Naive thymus-derived CD4-positive, alpha-beta T cell (primary cell): ENCODE measurements at places on chromosomes 2 and 18. TPM values are rescaled to one million over a fixed set of nuclear protein-coding genes. Genes with fewer than 3 reads are reported as not detected.

DNA sequence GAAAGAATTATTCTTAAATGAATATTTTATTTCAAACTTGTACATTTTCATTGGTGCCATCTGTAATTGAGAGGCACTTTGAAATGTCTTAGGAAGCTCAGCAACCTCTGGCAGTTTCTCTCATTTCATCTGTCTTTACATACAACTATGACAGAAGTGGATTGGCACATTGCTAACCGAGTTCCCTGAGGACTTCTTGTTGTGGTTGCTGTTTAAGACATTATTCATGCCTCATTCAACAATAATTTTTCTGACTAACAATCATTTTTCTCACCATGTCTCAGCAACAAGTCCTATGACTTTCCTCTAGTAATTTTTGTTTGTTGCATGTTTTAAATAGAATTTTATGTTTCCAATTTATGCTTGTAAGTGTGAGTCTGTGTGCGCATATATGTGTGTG is 284.0 kb upstream of the CWC22 start:
- no peak for DNase-seq
- no peaks in the 10 kb centered on the region for H3K27me3 ChIP-seq
- H3K4me1 ChIP-seq: no peaks in the 10 kb centered on the region
- no peaks in the 10 kb centered on the region for H3K36me3 ChIP-seq

The AQP4 gene
- not detected in 2 replicates for total RNA-seq

DNA sequence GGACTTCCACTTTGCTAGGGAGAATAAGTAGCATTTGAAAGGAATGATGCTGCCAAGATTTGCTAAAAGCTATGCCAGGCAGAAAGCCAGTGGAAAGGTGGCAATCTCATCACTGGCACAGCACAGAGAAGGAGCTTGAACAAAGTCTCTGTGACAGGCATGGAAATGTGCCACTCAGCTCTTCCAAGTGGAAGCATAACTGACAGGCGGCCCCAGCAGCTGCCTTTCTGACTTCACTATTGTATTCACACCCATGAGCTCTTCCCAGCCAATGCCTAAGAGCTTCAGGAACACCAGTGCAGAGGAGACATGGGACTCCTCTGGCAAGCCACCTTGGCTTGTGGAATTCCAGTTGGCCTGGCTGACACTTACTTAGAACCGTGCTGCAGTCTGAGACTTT is 134.6 kb upstream of the REG3G start:
- no peak overlapping the region for H3K4me3 ChIP-seq
- H3K36me3 ChIP-seq: no peaks in the 10 kb centered on the region
- H3K27ac ChIP-seq: no peak overlapping the region
- H3K27me3 ChIP-seq: no peaks in the 10 kb centered on the region

The SLC38A11 gene
- not detected for total RNA-seq

- H3K27me3 ChIP-seq: no peaks in the 10 kb centered on the region
- no peak overlapping the region for H3K27ac ChIP-seq
- no peaks in the 10 kb centered on the region for H3K36me3 ChIP-seq
- peaks cover 32% of the 10 kb centered on the region for H3K4me1 ChIP-seq
- no peak overlapping the region for H3K4me3 ChIP-seq
These were observed 84.0 kb upstream of the RFX8 start for GRCh38 chr2:101558740-101559525.

DNA sequence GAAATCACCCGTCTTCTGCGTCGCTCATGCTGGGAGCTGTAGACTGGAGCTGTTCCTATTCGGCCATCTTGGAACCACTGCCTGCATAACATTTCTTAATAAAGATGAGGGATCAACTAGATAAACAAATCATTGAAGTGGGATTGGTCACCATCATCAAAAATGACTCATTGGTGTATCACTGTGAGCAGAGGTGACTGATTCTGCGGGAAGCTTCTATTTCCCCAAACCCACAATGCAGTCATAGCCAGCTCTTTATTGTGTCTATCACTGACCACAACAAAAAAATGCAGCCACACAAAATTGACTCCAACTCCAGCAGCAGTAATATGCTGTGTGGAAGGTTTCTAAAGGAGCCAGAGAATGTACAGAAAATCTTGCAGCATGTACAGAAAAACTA is 630.7 kb upstream of the HS6ST1 start:
- no peak for DNase-seq
- no peaks in the 10 kb centered on the region for H3K36me3 ChIP-seq
- H3K4me1 ChIP-seq: no peaks in the 10 kb centered on the region
- H3K4me3 ChIP-seq: no peak overlapping the region
- no peak overlapping the region for H3K27ac ChIP-seq

GRCh38 chr18:52624702-52625101 is 284.7 kb downstream of the DCC start:
- no peak overlapping the region for H3K4me3 ChIP-seq
- no peaks in the 10 kb centered on the region for H3K27me3 ChIP-seq
- no peaks in the 10 kb centered on the region for H3K4me1 ChIP-seq
- H3K27ac ChIP-seq: no peak overlapping the region
- no peak for DNase-seq
- no peaks in the 10 kb centered on the region for H3K36me3 ChIP-seq

DNA sequence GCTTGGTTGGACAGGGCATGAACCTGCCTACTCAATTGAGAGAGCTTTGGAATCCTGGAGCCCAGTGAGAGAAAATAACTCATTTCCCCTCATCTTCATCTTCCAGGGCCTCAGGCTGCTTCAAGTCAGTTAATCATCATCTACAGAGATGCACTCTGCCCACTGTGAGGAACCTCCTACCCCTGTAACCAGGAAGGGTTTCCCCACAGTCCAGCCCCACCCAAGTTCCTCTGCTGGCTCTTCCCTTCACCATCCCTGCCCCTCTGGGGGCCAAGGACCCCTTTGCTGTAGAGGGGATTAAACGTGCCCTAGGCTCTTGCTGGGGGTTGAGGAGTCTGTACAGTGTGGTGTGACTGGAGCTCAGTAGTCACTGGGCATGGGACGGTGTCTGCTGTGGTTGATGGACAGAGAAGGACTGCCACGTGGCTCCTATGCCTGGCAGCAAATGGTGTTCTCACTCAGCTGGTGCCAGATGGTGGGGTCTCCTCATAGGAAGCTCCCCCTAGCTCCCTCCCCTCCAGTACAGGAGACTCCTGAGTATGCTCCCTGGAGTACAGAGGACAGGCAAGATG is 29.5 kb upstream of the LGALSL start:
- H3K27ac ChIP-seq: no peak overlapping the region
- no peaks in the 10 kb centered on the region for H3K36me3 ChIP-seq
- no peak for DNase-seq
- H3K4me1 ChIP-seq: no peaks in the 10 kb centered on the region

DNA sequence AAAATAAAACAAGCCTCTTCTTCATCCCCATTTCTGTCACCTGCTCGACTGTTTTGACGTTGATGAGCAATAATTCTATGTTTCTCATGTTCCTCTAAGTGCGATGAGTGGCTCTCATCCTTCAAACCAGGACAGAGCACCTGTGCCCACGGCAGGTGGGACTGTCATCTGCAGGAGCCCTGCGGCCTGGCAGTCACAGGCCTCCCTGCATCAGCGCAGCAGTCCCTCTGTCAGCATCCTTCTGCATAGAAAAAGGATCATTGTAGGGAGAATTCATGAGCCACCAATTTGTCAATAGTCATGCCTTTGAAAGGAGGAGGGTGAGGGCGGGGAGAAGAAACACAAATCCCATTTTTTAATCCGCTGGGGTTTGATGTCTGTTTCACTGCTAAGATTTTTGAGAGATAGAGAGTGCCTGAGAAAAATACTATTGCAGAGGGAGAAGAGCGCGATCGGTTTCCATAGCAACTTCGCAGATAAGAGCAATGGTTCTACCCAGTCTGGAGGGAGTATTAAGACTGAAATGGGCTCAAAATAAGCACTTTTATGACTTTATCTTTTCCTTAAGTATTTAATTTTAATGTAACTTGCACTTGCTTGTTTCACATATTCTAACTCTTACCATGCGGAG is 234.3 kb upstream of the NCKAP5 start:
- no peak overlapping the region for H3K4me3 ChIP-seq
- no peaks in the 10 kb centered on the region for H3K4me1 ChIP-seq
- no peak for DNase-seq
- H3K27me3 ChIP-seq: no peaks in the 10 kb centered on the region
- H3K36me3 ChIP-seq: no peaks in the 10 kb centered on the region
- H3K27ac ChIP-seq: no peak overlapping the region

GRCh38 chr2:239013678-239013976 is 165.7 kb downstream of the TWIST2 start:
- no peak for DNase-seq
- no peaks in the 10 kb centered on the region for H3K4me1 ChIP-seq
- H3K27me3 ChIP-seq: no peaks in the 10 kb centered on the region
- no peak overlapping the region for H3K27ac ChIP-seq
- H3K36me3 ChIP-seq: no peaks in the 10 kb centered on the region
